Hematopoietic multipotent progenitor cell treated with erythropoietin and hydrocortisone succinate and interleukin-3 and kit ligand, for 4 days (in vitro differentiated cells): ENCODE measurements at places on chromosomes 3 and 15.

GRCh38 chr3:193884652-193885051 lies 251.3 kb upstream of the HES1 start:
- DNase-seq: peak; percentile 18

DNA sequence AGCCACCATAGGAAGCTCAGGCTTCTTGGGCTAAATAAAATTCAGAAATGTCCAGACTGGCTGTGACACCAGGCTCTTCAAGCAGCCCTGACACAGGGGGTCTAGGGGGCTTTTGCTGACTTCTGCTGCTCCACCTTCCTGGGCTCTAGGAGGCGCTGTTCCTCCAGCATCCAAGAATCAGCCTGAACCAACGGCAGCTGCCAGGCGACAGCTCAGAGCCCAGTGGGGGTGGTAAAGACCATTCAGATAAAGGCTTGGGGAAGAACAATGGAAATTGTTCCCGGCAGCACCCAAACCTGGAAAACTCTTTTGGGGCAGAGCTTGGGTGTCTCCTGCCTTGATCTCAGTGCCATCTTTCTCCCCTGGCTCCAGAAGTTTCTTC lies 21.6 kb upstream of the PSTPIP1 start:
- peak; percentile 72 for DNase-seq

- no peak for DNase-seq
Measured at GRCh38 chr15:35566991-35567390, 21.0 kb upstream of the DPH6 start.

- DNase-seq: peak; percentile 90
Measured at GRCh38 chr3:143121241-143122088, 1.9 kb downstream of the CHST2 start.

- peak; percentile 70 for DNase-seq
Measured at GRCh38 chr3:148957586-148957985, 33.8 kb upstream of the GYG1 start.

- DNase-seq: no peak
Measured at GRCh38 chr3:46359733-46360493, 6.0 kb downstream of the CCR2 start.

DNA sequence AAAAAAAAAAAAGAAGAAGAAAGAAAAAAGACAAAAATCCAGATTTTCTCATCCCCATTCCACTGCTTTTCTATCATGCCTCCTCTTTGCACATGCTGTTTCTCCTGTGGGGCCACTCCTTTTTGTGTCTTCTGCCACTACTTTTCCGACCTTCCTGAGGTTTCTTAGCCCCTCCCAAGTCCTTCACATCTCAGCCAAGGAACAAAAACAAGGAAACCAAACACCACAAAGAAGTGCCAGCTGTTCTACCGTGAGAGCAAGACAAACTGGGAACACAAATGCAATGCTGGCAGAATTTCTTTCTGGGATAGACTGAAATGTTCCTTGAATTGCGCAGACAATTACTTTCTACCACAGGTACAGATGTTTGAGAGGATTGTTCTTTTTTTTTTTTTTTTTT lies 83.2 kb downstream of the MB21D2 start:
- DNase-seq: no peak

- no peak for DNase-seq
Measured at GRCh38 chr15:51088585-51088984, 6.1 kb downstream of the TNFAIP8L3 start.

- no peak for DNase-seq
Measured at GRCh38 chr15:85584872-85585271, 204.5 kb downstream of the AKAP13 start.

DNA sequence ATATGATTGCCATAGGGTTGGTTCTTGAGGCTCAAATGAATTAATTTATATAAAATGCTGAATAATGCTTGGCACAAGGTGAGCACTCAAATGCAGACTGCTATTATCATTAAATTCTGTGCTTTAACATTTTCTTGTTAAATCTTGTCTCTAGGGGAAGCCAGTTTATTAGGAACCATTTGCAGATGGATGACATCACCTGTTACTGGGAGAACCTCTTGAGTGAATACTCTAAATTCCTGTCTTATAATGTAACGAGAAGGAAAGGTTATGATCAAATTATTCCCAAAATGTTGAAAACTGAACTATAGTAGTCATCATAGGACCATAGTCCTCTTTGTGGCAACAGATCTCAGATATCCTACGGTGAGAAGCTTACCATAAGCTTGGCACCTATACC lies 6.2 kb upstream of the TIMMDC1 start:
- no peak for DNase-seq

DNA sequence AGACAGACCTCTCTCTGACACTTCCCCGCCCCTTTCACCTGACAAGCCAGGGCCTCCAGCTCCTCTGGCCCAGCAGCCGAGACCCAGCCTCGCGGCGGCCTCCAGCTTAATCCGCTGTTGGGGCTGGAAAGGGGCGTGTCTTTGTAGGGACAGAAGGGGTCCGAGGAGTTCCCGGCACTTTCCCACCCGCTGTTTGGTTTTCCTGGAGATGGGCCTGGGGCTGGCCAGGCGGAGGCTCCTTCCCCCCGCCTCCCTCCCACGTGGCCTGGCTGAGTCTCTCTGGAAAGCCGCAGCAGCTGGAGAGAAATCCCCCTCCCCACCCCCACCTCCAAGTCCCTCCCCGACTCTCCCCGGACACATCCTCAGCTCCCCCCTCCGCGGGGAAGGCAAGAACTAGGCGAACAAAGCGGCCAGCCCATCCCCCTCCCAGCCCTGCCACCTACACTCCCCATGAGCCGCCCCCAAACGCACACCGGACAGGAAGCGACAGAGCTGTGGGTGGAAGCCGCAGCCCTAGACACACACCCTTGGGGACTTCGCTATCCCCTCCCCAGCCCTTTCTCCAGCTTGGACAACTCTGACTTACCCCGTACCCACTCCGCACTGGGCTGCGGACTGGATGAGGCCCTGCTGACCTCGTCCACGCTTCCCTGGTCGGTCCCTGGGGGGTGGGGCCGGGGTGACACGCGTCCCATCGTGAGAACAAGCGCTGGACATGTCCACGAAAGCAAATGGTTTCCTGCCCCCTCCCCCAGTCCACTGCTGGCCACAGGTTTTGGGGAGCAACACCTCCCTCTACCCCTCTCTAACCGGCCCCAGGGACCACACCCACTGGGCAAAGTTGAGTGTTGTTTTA lies 1.2 kb downstream of the IGDCC4 start:
- DNase-seq: peak; percentile 59

- DNase-seq: peak; percentile 46
Measured at GRCh38 chr15:35173444-35174118, 88.5 kb upstream of the NANOGP8 start.
